ENCODE measurements at places on chromosomes 5 and 9.

DNA sequence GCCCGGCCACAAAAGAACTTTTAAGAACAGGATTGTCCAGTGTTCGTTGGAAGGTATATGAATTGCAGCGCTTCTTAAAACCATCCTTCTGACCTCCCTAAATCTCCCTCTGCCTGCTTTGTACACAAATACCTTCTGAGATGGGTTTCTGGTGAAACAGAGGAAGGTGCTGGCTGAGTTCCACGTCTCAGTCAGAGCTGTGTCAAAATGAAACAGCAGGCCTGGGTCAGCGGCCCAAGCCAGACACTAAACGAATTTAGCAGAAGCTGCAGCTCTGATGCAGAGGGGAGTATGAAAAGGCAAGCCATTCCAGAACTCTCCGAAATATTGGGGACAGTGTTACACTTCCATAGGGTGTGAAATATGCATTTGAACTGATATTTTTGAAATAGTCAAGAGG lies 37.8 kb upstream of the CRB2 start:
- DNase-seq: no peak

DNA sequence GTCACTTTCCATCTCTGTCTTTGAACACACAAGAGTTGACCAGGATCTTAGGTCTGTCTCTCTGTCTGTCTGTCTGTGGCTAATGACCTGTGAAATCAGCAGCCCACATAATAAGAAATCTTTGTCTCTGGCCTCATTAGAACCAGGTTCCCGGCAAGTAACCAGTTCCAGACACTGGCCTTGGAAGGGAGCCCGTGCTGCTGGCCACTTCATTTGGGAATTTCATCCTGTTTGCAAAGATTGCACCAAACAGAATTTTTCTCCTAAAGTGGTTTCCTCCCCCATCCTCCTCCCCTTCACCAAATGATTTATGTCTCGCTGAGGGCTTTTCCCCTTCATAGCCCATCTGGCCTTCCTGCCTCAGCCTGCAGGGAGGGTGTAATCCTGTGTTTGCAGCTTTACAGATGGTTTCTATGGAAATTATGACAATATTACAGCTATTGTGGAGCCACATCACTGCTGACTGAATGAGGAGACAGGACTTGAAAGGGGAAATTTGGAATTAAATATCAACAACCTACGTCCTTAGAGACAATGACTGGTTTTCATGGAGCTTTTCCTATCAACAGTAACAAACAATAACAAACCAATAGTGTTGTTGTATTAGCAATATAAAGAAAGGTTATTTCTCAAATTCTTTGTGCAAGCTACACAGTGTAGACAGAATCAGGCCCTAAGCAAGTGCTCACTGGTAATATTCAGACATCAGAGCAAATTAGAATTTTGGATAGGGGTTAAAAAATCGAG lies 25.7 kb downstream of the DPYSL3 start:
- DNase-seq: peak; percentile 76

DNA sequence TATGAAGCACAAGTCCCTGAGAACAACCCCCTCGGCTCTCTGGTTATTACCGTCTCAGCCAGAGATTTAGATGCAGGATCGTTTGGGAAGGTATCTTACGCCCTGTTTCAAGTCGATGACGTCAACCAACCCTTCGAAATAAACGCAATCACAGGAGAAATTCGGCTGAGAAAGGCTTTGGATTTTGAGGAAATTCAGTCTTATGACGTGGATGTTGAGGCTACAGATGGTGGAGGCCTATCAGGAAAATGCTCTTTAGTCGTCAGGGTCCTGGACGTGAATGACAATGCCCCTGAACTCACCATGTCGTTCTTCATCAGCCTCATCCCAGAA lies 1.1 kb downstream of the PCDHB6 start:
- DNase-seq: no peak

DNA sequence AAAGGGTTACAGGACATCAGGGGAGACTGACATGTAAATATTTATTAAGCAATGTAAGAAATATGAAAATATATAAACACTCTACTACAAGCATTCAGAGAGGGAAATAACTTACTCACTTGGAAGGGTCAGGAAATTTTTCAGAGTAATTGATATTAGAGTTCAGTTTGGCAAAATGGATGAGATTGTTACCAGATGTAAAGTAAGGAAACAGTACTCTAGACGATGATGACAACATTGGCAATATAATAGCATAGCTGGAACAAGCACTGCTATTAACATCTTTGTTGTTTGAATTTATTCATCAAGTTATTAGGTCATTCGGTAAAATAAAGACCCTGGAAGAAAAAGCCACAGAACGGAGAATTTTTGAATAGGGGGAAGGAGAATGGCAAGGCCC lies 49.1 kb downstream of the GNA14 start:
- DNase-seq: no peak

Data from D341Med (cell line).